ENCODE measurements at places on chromosomes 11 and 22.

DNA sequence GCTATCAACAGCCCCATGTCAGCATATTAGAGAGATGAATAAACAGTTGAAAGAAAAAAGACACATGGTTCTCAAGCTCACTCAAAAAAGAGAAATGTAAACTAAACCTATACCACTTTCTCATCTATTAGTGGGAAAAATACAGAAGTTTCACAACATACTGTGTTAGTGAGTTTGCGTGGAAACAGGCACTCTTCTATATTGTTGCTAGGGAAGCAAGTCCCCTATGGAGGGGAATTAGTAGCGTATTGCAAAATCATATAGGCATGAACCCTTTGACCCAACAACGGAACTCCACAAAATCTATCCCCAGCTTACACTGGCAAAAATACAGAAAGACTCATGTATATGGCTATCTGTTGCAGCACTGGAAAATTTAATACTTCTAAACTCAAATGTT is 14.2 kb upstream of the RFPL2 start:
- no peak for DNase-seq

DNA sequence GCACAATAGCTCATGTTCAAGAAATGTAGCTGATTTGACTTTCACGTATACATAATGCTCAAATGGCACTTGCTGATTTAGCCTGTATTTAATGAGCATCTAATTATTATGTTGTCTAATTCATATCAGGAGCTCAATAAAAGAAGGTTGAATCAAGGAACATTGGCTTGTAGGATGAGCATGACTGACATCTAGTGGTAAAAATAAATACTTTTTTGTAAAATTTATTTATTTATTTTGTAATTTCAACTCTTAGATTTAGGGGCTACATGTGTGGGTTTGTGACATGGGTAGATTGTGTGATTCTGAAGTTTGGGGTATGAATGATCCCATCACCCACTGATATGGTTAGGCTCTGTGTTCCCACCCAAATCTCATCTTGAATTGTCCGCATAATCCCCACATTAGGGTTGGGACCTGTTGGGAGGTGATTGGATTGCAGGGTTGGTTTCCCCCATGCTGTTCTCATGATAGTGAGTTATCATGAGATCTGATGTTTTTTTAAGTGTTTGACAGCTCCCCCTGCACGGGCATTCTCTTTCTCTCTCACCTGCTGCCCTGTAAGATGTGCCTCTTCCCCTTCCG is 1.7 kb upstream of the OR52E5 start:
- DNase-seq, result no peak

- DNase-seq, result no peak
Measured at GRCh38 chr11:75223954-75224643, 16.5 kb upstream of the TPBGL start.

DNA sequence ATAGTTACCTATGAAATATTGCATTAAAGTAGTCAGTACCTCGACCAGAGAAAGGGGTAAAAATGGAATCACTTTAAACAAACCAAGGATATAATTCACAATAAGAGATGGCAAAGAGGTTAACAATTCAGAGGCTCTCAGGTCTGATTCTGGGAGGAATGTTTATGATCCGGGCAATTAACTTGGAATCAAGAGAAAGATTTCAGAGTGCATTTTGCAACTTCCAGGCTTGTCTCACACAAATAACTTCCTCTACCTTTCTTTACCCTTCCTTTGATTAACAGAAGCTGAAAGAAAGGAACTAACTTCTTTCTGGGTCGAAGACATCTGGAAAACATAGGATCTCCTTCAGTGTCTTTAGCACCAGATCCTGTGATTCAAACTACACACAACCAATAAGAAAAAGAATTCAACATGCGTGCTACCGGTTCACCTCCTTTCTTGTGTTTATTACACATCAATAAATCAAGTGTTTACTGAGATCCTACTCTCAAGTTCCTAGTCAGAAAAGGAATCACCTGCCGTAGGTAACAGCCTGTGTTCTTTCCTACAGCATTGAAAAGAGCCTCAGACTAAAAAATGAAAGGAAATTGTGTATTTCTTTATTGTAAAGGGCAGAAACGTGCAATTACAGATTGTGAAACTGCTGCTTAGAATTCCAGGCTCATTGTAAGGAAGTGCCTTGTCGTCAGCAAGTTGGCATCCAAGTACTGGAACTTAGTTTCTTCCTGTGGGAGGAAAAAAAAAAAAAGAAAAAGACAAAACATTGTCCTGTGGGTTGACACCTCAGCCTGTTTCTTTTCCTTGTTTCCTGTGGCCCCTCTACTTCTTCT is 29.5 kb downstream of the CARD18 start:
- no peak for DNase-seq

DNA sequence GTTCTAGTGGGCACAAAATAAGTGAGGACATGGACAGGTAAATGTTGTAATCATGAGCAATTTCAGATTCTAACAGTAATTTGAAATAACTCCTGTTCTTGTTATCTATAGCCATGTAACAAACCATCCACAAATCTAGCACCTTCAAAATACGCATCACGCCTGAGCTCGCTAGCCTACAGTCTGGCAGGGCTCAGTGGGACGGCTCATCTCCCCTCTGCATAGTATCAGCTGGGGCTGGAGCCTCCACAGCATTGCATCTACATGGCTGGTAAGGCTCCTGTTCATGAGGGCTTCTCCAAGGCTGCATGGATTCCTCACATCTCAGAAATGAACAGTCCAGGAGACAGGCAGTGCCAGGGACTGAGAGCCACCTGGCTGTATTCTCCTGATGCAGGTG is 112.6 kb downstream of the KCNQ1 start:
- DNase-seq, result peak; percentile 1

All from Right ventricle myocardium superior (tissue), 1 donor.